Left renal pelvis (tissue), 4 donors: ENCODE measurements at places on chromosomes 3 and 15.

DNA sequence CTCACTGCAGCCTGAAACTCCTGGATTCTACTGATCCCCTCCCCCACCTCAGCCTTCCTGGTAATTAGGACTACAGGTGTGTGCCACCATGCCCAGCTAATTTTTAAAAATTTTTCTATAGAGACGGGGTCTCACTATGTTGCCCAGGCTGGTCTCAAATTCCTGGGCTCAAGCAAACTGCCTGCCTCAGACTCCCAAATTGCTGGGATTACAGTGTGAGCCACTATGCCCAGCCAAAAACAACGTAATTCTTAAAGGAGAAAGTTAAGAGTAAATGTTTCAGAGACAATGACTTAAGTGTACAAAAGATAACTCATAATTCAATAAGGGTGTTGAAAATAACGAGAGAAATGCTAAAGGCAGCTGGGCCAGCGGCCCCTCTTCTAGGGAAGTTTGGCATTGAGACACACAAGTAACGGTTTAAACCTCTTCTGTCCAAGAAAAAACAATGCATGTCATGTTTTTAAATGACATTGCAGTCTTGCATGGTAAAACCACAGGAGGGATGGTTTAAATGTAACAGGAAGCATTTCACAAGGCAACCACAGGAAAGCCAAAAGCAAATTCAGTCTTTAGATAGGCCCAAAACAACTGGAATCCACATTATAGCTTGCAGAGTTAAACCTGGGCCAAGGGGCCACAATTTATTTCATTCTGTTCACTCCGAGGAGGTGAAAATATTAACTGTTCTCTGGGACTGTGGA lies 5.1 kb downstream of the PROK2 start:
- DNase-seq = no peak

GRCh38 chr3:30282154-30282696 lies 324.2 kb upstream of the TGFBR2 start:
- no peak for DNase-seq

GRCh38 chr15:63156755-63157117 lies 541 bp downstream of the RPS27L start:
- peak; percentile 36 for DNase-seq

DNA sequence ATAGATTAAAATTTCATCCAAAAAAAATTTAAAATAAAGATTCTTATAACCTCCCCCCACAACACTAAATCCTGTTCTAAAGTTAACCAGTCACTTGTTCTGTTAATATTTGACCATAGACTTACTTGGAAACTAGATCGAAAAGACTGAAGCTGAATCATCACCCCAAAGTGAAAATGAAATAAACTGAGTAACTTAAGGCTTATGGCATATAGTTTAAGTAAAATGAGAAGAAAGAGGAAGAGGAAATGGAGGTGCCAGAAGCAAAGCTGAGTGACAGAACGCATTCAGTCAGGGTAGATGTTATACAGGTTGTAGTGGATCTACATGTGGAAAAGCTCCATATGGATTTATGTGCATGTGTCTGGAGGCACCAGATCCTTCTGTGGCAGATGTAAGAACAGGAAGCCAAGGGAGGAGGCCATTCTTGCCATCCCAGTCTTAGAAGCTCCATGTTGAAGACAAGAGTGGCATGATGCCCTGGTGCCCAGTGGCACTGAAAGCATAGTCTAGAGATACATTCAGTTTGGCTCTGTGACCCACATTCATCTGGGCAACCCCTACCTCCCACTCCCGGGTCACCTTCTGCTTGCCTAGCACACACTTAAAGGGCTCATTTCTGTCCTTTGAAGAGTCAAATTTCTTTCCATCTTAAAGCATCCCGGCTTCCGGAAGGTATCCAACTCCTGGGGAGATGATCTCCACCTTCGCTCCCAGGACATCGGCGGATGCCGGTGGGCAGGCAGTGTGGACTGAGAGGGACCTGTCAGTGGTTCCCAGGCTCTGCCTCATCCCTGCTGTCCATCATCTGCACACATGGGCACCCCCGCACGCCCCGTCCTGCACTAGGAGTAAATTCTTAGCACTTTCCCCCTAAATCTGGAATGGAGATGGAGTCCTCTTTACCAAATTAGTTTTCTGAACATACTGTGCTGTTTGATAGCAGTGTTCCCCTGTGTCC lies 90.8 kb downstream of the NEO1 start:
- no peak for DNase-seq

GRCh38 chr3:52195823-52196331 lies 2.1 kb upstream of the ALAS1 start:
- no peak for DNase-seq

DNA sequence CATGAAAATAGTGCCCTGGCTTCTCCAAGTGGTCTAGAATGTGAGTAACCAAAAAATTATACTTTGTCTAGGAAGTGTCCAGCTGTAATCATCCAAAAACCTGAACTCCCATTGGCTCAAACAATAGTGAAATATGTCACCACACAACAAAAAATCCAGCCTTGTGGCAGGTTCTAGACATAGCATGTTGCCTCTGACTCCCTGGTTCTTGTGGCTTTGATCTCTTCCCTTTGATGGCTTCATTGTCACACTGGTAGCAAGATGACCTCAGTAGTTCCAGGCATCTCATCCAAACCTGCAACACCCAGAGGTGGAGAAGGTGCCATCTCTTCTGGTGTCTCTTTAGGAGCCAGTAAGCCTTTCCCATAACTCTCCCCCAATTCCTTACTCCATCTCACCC lies 74.7 kb downstream of the CMSS1 start:
- DNase-seq = no peak

- DNase-seq = peak; percentile 43
Measured at GRCh38 chr3:63343674-63344073, 65.6 kb downstream of the SYNPR start.

DNA sequence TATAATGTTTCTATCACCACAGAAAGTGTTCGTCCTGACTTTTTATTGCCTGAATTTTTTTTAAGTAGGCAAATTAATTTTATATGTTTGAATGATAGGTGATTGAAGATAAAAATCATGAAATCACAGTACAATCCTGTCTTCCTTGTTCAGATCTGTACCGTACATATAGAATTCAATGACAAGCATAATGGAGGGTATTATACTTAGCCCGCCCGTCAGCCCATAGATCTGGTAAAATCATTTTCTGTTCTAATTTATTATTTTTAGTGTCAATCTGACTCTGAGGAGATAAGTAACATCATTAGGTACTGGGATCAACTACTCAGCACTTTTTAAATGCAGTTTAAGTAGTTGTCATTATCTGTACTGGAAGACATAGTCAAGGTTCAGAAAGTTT lies 269.9 kb downstream of the NR2F2 start:
- DNase-seq = no peak

DNA sequence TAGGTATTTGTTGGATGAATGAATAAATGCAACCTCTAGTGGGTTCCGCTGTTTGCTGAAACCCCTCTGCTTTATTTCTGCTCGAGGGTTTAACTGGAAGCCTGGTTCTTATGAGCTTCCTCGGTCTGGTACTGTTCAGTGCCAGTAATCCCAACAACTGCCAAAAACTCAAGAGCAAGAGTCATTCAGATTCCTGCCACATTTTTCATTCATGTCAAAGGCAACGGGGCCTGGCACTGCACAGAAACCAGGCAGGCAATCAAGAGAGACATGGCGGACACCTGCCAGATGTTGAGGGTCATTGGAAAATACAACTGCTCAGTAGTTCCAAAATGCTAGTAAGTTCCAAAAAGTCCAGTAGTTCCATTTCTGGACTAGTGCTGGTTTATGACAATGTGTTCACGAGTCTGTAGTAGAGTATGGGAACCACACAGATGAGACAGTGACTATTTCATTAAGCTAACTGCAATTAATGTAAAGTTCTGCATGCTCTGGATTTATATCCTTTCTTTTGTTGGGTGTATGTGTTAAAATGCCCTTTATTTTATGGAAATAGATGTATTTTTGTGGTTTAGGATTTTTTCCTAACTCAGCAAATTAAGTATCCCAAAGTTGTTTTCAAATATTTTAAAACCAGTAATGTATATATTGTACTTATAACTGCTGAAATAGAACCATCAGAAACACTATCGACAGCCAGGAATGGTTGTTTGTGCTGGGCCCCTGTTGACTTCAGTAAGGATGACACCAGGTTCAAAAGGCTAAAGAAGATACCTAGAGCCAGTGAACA lies 22.7 kb upstream of the TMEM41A start:
- DNase-seq = no peak

- DNase-seq = no peak
Measured at GRCh38 chr3:149145974-149146373, 16.5 kb downstream of the HPS3 start.

- DNase-seq = peak; percentile 52
Measured at GRCh38 chr15:96330064-96330449, 443 bp upstream of the NR2F2 start.
